Sigmoid colon (tissue), 7 donors: ENCODE measurements at places on chromosomes 5 and 9. TPM values are rescaled to one million over a fixed set of nuclear protein-coding genes. Genes with fewer than 3 reads are reported as not detected.

The EGFL7 gene
- polyA plus RNA-seq, result 43.5 TPM

GRCh38 chr9:111925784-111926183 lies 29.2 kb downstream of the UGCG start:
- peaks cover 12% of the 10 kb centered on the region for H3K4me1 ChIP-seq
- H3K27me3 ChIP-seq, result no peaks in the 10 kb centered on the region
- DNase-seq, result no peak
- H3K27ac ChIP-seq, result no peak overlapping the region
- H3K36me3 ChIP-seq, result no peaks in the 10 kb centered on the region

GRCh38 chr5:54624805-54625568 lies 107.4 kb downstream of the SNX18 start:
- H3K4me1 ChIP-seq, result no peaks in the 10 kb centered on the region
- H3K4me3 ChIP-seq, result no peak overlapping the region
- H3K27ac ChIP-seq, result no peak overlapping the region
- DNase-seq, result no peak
- H3K36me3 ChIP-seq, result no peaks in the 10 kb centered on the region
- no peaks in the 10 kb centered on the region for H3K27me3 ChIP-seq

DNA sequence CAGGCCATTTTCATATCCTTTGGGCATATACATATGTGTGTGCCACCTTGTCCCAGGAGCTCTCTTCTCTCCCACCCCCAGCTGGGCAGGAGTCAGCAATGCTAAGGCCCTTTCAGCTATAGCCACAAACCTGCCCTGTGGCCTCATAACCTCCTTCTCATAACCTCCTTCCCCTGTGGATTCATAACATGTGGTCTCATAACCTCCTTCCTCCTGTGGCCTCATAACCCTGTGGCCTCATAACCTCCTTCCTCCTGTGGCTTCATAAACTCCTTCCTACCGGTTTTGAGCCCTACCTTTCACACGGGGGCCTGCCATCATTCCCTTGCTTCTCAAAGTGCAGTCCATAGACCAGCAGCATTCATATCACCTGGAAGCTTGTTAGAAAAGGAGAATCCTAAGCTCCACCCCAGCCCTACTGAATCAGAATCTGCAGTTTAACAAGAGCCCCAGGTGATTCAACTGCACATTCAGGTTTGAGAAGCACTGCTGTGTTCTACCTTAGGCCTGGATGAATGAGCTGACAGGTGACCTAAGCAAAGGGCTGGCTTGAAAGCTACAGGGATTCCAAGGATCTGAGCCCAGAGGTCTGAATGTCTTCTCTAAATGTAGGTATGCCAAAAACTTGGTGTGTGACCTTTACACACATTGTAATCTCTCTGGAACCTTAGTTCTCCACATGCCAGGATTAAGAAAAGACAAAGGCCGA lies 41.9 kb upstream of the PLPP6 start:
- no peak overlapping the region for H3K4me3 ChIP-seq
- H3K4me1 ChIP-seq, result no peaks in the 10 kb centered on the region
- no peaks in the 10 kb centered on the region for H3K36me3 ChIP-seq
- H3K27ac ChIP-seq, result no peak overlapping the region

- DNase-seq, result no peak
- no peaks in the 10 kb centered on the region for H3K4me1 ChIP-seq
Observed at GRCh38 chr9:133199648-133200321, 9.3 kb downstream of the OBP2B start.

DNA sequence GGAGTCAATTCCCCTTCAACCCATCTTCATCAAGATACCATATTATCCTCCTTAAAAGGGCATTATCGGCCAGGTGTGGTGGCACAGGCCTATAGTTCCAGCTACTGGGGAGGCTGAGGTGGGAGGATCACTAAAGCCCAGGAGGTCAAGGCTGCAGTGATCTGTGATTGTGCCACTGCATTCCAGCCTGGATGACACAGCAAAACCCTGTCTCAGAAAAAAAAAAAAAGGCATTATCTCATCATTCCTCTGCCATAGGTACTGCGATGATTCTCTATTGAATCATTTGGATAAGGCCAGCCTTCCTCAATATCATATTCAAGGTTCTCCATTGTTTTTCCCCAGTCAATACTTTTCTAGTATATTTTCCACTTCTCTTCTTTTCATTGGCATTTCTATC lies 39.2 kb upstream of the RAB3C start:
- no peaks in the 10 kb centered on the region for H3K27me3 ChIP-seq
- H3K36me3 ChIP-seq, result no peaks in the 10 kb centered on the region
- H3K4me3 ChIP-seq, result no peak overlapping the region
- DNase-seq, result no peak
- no peaks in the 10 kb centered on the region for H3K4me1 ChIP-seq

GRCh38 chr5:31827867-31828266 lies 188.9 kb downstream of the PDZD2 start:
- no peak overlapping the region for H3K4me3 ChIP-seq
- no peaks in the 10 kb centered on the region for H3K36me3 ChIP-seq
- no peak for DNase-seq
- no peaks in the 10 kb centered on the region for H3K4me1 ChIP-seq
- H3K27me3 ChIP-seq, result no peaks in the 10 kb centered on the region
- H3K27ac ChIP-seq, result no peak overlapping the region
